ENCODE measurements at places on chromosomes 1 and 21. TPM values are rescaled to one million over a fixed set of nuclear protein-coding genes. Genes with fewer than 3 reads are reported as not detected.

The TSACC gene
- total RNA-seq: 3.6 TPM

DNA sequence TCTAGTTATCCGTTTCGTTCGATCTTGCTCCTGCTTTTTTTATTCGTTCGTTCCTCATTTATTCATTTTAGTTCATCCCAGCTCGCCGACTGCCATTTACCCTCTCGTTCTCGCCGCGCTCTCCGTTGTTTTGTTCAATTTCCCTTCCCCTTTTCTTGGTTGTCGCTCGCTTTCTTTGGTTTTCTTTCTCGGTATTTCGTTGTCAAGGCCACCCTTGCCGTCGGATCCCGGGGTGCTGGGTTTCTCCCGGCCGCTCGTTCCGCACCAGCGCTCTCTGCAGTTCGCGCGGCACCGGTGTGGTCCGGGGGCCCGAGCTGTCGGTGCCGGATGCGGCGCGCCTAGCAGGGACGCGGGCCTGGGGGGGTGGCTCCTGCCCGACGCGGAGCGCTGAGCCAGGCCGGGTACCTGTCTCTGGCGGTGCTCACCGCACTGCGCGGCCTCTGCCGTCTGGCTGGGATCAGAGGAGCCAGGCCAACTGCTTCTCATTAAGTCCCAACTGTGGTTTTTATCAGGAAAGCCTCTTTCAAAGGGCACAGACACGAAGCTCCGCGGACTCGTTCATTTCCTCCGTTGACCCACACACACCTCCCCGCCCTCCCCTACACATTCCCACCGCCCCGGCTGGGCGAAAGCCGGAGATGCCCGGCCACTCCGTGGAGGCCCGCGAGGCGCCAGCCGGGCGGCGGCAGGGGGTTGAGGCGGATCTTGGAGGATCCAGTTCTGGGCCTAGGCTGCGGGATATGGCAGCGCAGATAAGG is 1.6 kb downstream of the ALX3 start:
- no peak overlapping the region for H3K4me3 ChIP-seq
- H3K36me3 ChIP-seq: no peaks in the 10 kb centered on the region
- no peaks in the 10 kb centered on the region for H3K27me3 ChIP-seq

The KRTAP19-1 gene
- not detected for total RNA-seq

The IQCC gene
- 1.9 TPM for total RNA-seq

The SPTA1 gene
- not detected for total RNA-seq

The ZSWIM5 gene
- 0.32 TPM for total RNA-seq

GRCh38 chr1:12594966-12595756 is 22.8 kb downstream of the DHRS3 start:
- H3K4me1 ChIP-seq: peaks cover 6% of the 10 kb centered on the region
- no peak overlapping the region for H3K27ac ChIP-seq
- no peak overlapping the region for H3K4me3 ChIP-seq
- H3K36me3 ChIP-seq: no peaks in the 10 kb centered on the region

DNA sequence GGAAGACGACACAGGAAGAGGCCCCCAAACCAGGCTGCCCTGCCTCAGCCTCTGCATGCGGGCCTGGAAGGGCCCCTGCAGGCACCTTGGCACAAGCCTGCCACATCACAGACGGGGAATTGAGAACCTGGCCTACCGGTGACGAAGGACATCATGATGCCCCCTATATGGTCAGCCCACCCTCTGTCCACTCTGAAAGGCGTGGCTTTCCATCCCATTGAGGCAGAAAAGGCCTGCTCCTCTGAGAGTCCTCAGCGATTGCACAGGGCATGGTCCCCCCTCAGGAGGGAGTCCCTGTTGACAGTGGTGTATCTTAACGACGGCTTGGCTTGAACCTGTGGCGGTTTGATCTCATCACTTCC is 11.4 kb downstream of the KRTAP10-1 start:
- no peaks in the 10 kb centered on the region for H3K36me3 ChIP-seq
- DNase-seq: no peak
- H3K27ac ChIP-seq: no peak overlapping the region
- H3K4me3 ChIP-seq: no peak overlapping the region

The SPATA6 gene
- 6.9 TPM for total RNA-seq

The PHC2 gene
- 117 TPM for total RNA-seq

DNA sequence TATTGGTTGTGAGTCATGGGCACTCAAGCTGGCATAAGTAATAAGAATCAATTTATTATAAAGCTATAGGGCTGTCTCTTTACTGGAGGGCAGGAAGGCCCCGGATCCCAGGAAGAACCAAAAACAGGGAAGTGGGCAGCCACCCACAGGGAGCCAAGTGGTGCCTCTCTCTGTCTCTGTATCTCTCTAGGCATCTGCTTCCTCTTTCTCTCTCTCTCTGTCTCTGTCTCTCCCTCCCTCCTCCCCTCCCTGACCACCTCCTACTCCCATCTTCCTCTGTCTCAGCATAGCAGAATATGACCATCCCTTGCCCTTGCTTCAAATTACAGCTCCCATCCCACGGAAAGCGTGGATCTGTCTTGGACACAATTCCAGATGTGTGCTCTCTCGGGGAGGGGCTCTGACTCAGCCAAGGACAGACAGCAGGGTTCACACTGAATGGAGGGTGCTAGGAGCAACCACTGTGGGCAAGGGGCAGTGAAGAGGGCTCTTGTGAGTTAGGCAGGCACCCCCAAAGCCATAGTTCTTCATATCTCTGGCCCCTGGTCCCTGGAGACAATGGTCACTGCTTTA is 80.4 kb upstream of the LPGAT1 start:
- H3K27ac ChIP-seq: no peak overlapping the region
- no peak overlapping the region for H3K4me3 ChIP-seq
- no peak for DNase-seq

The CELA3A gene
- total RNA-seq: not detected

The TIE1 gene
- total RNA-seq: not detected

The MMEL1 gene
- not detected for total RNA-seq

DNA sequence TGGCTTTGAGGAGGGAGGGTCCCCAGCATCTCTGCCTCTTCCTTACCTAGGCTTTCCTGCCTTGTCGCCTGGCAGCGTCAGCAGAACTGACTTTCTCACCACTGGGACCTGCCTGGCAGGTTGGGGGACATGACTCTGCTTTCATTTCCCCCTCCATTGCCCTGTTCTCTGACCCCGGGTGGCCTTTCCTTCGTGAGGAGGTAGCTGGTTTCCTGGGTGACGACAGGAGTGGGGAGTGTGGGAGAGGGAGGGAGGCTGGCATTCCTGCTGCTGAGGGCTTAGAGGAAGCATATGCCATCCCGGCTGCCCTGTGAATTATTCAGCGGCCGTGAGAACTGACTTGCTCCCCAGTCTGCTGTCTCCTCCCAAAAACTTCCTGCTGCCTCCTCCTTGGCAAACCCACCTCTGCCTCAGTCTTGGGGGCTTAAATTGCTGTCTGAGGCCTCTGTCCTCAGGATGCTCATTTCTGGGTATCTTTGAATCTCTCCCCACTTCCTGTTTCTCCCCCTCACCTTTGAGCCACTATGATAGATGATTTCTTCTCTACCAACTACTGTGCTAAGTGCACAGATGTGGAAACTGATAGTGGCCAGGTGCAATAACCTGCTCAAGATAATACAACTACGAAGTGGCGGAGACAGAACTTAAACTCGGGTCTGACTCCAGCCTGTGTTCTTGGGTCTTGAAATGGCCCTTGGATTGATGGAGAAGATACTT is 182.0 kb upstream of the CSF3R start:
- no peaks in the 10 kb centered on the region for H3K36me3 ChIP-seq
- H3K27ac ChIP-seq: no peak overlapping the region
- peaks cover 45% of the 10 kb centered on the region for H3K27me3 ChIP-seq
- H3K4me3 ChIP-seq: no peak overlapping the region
- H3K4me1 ChIP-seq: no peaks in the 10 kb centered on the region
- no peak for DNase-seq

The HNRNPCL2 gene
- total RNA-seq: not detected

DNA sequence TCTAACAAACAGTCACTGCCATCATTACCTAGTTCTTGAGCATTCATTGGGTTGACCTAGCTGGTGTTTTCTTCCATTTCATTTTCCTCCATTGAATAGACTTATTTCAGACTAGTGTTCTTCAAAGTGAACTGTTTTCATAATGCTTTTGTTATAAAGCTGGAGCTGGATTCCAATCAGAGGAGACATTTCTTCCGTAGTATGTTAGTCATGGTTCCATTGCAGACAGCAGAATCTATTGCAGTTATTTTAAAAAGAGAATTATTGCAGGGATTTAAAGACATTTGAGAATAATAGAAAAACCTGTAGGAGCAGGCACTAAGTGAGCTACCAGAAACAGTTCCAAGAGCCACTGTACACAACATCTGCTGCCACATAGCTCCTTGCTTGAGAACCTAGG is 50.0 kb downstream of the HHAT start:
- no peak for DNase-seq
- H3K27ac ChIP-seq: no peak overlapping the region
- no peak overlapping the region for H3K4me3 ChIP-seq

The SUCO gene
- 47.9 TPM for total RNA-seq

DNA sequence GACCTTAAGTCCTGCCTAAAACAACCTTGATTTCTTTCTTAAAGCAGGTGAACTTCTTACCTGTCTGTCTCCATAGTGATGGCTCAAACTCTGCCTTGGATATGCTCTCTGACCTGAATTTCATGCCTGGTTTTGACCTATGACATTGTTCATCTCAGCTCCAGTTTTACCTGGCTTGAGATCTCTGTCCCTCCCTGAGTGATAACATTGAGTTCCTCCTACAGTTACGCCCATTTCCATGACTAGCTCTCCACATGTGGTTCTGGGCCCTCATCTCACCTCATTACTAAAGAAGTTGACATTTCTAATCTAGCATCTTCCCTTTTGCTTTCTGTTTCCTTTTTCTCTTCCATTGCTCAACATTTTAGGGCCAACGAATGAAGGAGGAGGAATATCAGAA is 233.1 kb downstream of the HHIPL2 start:
- H3K27ac ChIP-seq: no peak overlapping the region
- H3K36me3 ChIP-seq: no peaks in the 10 kb centered on the region
- no peaks in the 10 kb centered on the region for H3K27me3 ChIP-seq
- H3K4me1 ChIP-seq: no peaks in the 10 kb centered on the region
- no peak overlapping the region for H3K4me3 ChIP-seq
- no peak for DNase-seq

- peaks cover 7% of the 10 kb centered on the region for H3K36me3 ChIP-seq
- H3K4me3 ChIP-seq: no peak overlapping the region
- no peaks in the 10 kb centered on the region for H3K27me3 ChIP-seq
- H3K4me1 ChIP-seq: no peaks in the 10 kb centered on the region
- DNase-seq: no peak
Measured at GRCh38 chr21:45506836-45507522, 35.3 kb downstream of the SLC19A1 start.

The ARTN gene
- 1.9 TPM for total RNA-seq

- no peak overlapping the region for H3K27ac ChIP-seq
- H3K4me1 ChIP-seq: peaks cover 17% of the 10 kb centered on the region
- peaks cover 4% of the 10 kb centered on the region for H3K36me3 ChIP-seq
- peak overlapping the region; percentile 15 for H3K4me3 ChIP-seq
Measured at GRCh38 chr21:20802631-20803260, 195.5 kb upstream of the NCAM2 start.

- H3K36me3 ChIP-seq: peaks cover 8% of the 10 kb centered on the region
- no peaks in the 10 kb centered on the region for H3K27me3 ChIP-seq
- no peak overlapping the region for H3K27ac ChIP-seq
- H3K4me3 ChIP-seq: no peak overlapping the region
- DNase-seq: no peak
Measured at GRCh38 chr1:91643431-91643830, 142.8 kb downstream of the CDC7 start.

DNA sequence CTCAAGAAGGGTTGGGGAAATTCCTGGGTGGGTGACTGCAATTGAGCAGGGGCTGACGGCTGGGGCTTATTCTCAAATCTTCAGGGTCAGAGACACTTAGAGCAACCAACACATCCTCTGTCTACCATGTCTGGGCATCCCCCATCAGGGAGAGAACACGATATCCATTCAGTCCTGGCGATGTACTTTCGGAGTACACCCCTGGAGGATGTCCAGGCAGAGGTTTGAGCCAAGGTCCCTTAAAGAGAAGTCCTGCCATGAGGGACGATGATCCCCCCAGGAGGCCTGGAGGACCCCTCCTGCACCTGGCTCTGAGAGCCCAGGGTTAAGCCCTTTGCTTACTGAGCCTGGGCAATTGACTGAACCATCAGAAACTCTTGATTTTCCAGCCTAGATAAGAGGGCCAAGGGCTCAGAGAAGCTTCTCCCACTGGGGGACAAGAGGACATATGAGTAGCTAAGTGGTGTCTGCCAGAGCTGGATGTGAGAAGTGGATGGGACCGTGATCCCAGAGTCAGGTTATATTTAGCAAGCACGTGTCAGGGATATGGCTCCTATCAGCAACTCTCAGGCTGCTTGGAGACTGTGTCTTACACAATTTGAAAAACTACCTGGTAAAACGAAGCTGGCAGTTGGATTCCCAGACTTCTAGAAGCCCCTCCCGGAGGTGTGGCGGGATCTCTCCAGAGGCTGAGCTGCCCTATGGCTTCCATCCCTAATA is 253.3 kb upstream of the VAMP3 start:
- no peak overlapping the region for H3K4me3 ChIP-seq
- no peak for DNase-seq

DNA sequence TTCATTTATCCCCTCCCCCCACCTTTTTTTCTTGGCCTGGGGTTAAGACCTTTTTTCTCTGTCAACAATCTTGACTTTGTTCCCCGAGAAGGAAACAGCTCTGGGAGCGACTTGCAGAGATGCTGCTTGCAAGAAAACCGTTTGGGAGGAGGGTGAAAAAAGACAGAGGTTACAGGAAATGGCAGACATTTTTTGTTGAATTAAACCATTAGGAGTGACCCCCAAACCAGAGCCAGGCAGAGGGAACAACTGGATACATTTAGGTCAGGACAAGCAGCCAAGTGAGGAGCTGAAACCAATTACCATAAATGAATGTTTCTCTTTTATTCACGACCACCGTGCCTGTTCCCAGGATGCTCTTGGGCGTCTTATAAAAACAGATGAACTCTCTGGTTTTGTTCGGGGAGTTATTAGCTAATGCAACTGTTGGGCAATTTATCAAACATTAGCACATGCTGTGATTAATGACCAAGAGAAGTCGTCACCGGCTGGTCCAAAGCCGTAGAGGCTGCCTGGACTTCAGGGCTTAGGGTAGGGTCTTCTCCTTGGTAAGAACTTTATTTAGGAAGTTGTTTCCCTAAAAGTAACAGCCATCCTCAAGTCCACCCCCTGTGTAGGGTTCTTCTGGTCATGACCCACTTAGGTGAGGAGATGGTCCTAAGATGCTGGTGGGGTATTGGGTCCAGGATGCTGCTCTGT is 141.0 kb downstream of the FOXD2 start:
- no peaks in the 10 kb centered on the region for H3K36me3 ChIP-seq
- peaks cover 18% of the 10 kb centered on the region for H3K4me1 ChIP-seq
- no peak for DNase-seq
- H3K27me3 ChIP-seq: no peaks in the 10 kb centered on the region

DNA sequence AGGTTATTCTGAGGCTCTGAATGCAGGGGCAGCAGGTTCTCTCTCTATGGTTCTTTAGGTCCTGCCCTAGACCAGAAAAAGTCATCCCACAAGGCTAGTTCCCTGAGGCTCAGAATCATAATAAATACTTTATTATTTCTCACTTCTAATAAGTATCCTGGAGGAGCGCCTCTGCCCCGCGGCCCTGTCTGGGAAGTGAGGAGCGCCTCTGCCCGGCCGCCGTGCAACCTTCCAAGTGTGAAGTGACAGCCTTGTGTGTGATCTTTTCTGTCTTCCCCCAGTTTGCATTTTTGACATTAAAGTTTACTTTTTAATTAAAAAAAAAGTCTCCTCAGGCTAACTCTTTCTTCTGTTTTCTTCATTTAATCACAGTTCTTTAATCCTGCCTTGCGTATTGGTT is 11.5 kb downstream of the AIM2 start:
- no peaks in the 10 kb centered on the region for H3K36me3 ChIP-seq
- peaks cover 6% of the 10 kb centered on the region for H3K4me1 ChIP-seq
- no peak overlapping the region for H3K27ac ChIP-seq
- DNase-seq: no peak

The ASAP3 gene
- total RNA-seq: 11.1 TPM

- no peaks in the 10 kb centered on the region for H3K27me3 ChIP-seq
- no peak overlapping the region for H3K27ac ChIP-seq
Measured at GRCh38 chr1:189036628-189037027, 1441.0 kb downstream of the BRINP3 start.
